ENCODE measurements at places on chromosomes 4 and X.

- no peaks in the 10 kb centered on the region for H3K4me1 ChIP-seq
- no peak overlapping the region for H3K4me3 ChIP-seq
- peaks cover 9% of the 10 kb centered on the region for H3K27me3 ChIP-seq
- no peak overlapping the region for H3K27ac ChIP-seq
Measured at GRCh38 chr4:145440292-145441007, 41.2 kb upstream of the SMAD1 start.

DNA sequence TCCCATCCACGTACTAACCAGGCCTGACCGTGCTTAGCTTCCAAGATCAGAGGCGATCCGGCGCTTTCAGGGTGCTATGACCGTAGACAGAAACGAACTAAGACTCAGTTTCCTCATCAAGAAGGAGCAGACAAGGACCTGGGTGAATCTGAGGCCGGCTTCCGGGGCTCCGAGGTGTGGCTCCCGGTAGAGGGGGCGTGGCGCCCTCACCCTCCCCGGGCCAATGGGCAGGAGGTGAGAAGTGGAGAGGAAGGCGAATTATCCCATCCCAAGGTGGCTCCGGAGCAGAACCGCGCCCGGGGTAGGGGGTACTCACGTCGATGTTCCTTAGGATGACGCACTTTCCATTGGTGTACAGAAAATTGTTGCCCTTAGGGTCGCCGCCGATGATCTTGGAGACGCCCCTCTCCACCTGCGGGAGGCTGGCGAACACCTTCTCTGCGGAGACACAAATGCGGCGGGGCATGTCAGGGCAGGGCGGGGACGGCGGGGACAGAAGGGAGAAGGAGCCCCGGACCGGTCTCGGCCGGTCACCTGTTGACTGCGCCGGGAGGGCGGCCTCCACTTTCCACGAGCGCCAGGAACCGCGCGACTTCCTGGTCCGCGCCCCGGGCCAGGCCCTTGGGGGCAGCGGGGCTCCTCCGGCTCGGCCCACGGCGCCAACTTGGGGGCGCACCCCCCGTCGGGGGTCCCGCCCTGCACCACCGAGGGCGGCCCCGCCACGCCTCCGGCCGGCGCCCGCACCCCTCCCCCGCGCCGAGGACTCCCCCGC lies 616 bp downstream of the WDR1 start:
- peak overlapping the region; percentile 94 for H3K27ac ChIP-seq
- H3K4me1 ChIP-seq = peaks cover 60% of the 10 kb centered on the region
- H3K4me3 ChIP-seq = peak overlapping the region; percentile 93

- no peak for DNase-seq
- H3K4me3 ChIP-seq = no peak overlapping the region
- no peak overlapping the region for H3K27ac ChIP-seq
- peaks cover 6% of the 10 kb centered on the region for H3K27me3 ChIP-seq
- H3K4me1 ChIP-seq = no peaks in the 10 kb centered on the region
- H3K36me3 ChIP-seq = no peaks in the 10 kb centered on the region
Measured at GRCh38 chrX:128698573-128699181, 646.5 kb upstream of the ACTRT1 start.

DNA sequence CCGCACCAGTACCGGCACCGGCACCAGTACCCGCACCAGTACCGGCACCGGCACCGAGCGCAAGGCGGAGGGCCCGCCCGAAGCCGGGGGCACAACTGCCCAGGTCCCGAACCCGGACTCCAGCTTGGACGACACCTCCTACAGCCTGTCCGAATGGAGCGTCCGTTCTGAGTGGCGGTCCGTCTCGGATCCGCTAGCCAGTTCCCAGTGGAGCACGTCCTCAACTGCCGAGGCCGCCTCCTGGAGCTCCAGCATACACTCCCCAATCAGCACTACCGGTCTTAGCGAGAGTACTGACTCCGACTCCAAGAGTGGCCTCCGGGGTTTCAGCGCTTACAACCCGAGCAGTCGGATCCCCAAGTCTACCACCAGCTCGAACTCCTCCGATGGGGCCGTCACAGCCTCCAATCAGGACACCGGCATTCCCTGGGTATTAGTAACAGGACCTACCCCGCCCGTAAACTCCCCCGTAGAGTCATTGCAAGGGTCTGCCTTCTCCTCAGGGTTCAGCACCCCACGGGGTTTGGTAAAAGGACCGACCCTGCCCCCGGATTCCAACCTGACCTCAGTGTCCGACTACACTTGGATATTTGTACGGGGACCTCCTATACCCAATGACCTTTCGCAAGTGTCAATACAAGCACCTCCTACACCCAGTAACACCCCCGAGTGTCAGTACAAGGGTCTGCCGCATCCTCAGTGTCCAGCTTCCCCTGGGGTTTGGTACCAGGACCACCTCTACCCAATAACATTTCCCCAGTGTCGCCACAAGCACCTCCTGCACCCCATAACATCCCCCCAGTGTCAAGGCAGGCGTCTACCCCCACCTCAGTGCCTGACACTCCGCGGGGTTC lies 721 bp upstream of the MAOA start:
- H3K4me3 ChIP-seq = peak overlapping the region; percentile 89
- H3K36me3 ChIP-seq = no peaks in the 10 kb centered on the region
- DNase-seq = no peak
- no peaks in the 10 kb centered on the region for H3K4me1 ChIP-seq

- DNase-seq = no peak
- H3K4me1 ChIP-seq = peaks cover 2% of the 10 kb centered on the region
- H3K27me3 ChIP-seq = no peaks in the 10 kb centered on the region
- H3K4me3 ChIP-seq = no peak overlapping the region
- no peak overlapping the region for H3K27ac ChIP-seq
Measured at GRCh38 chr4:77043507-77044136, 32.2 kb downstream of the CCNI start.

DNA sequence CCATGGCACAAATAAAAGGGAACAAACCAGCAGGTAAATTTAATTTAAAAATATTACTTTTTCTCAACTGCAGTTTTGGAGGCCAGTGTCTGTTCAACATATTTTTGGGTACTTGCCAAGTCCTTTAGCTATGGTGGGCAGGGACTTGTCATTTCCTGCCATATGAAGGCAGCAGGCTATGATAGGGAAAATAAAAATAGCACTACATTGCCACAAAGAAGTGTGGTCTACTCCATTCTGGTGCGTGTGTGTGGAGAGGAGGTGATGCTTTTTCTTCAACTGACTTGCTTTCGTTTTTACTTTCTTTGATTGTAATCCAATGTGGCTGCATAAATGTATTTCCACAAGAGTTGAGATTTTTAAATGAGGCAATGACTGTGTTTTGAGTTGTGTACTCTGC lies 17.2 kb downstream of the GPR174 start:
- DNase-seq = peak; percentile 75
- H3K27ac ChIP-seq = peak overlapping the region; percentile 96

- H3K4me3 ChIP-seq = no peak overlapping the region
- no peak for DNase-seq
- no peaks in the 10 kb centered on the region for H3K27me3 ChIP-seq
- no peak overlapping the region for H3K27ac ChIP-seq
- H3K4me1 ChIP-seq = peaks cover 5% of the 10 kb centered on the region
Measured at GRCh38 chr4:170139764-170140163, 50.0 kb upstream of the AADAT start.
